ENCODE measurements at places on chromosomes 2 and 18. TPM values are rescaled to one million over a fixed set of nuclear protein-coding genes. Genes with fewer than 3 reads are reported as not detected.

Gene SFT2D3
- 6.4 TPM for total RNA-seq

GRCh38 chr18:14947482-14948162, 199.7 kb downstream of the ANKRD30B start:
- no peak for DNase-seq

- no peak for DNase-seq
Observed at GRCh38 chr18:72640557-72640956, 96.4 kb upstream of the CBLN2 start.

GRCh38 chr2:73448856-73449255, 63.2 kb downstream of the ALMS1 start:
- DNase-seq: no peak

Gene EVX2
- total RNA-seq: not detected

GRCh38 chr2:205357732-205358131, 324.6 kb upstream of the NRP2 start:
- DNase-seq: no peak

- DNase-seq: no peak
Observed at GRCh38 chr18:59941331-59941730, 41.5 kb downstream of the PMAIP1 start.

- DNase-seq: no peak
Observed at GRCh38 chr2:113809076-113809736, 52.8 kb upstream of the SLC35F5 start.

Gene PRSS56
- total RNA-seq: not detected

- DNase-seq: no peak
Observed at GRCh38 chr2:38907743-38908562, 18.3 kb downstream of the ARHGEF33 start.

Gene PAX3
- total RNA-seq: not detected

- no peak for DNase-seq
Observed at GRCh38 chr2:2188344-2188920, 142.6 kb downstream of the MYT1L start.

GRCh38 chr2:51697095-51697494, 665.2 kb upstream of the NRXN1 start:
- no peak for DNase-seq

Gene PLGLB1
- 0.35 TPM for total RNA-seq

- DNase-seq: no peak
Observed at GRCh38 chr18:25251068-25251467, 100.9 kb downstream of the ZNF521 start.

DNA sequence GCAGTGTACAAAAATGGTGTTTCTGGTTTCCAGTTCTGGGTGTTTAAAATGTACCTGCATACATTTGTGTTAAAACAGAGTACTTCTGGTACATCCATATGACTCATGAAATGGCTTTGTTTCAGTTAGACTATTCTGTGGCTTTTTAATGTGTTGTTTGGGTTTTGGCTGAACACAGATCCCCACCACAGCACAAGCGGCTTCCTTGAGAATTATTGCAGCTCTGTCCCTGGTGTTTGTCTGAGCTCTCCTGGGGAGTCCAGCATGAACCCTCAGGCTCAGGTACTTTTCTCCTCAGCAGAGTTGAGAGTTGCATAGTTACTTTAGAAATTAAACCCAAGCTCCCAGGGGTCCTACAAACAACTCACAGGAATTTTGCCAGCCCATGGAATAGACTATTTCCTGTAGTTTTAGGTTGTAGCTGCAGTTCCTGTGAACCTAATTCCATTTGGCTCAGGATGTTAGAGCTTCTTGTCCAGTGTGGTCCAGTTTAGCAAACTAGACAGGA, 64.8 kb upstream of the EML6 start:
- no peak for DNase-seq

- no peak for DNase-seq
Observed at GRCh38 chr2:137951586-137951985, 12.7 kb upstream of the HNMT start.

GRCh38 chr18:52060607-52061304, 279.2 kb upstream of the DCC start:
- DNase-seq: no peak

Gene C2orf80
- not detected for total RNA-seq

- no peak for DNase-seq
Observed at GRCh38 chr18:69838620-69839411, 108.9 kb downstream of the CD226 start.

GRCh38 chr2:101942851-101943250, 48.9 kb upstream of the IL1R2 start:
- no peak for DNase-seq

GRCh38 chr18:1252936-1253335, 348.3 kb downstream of the ADCYAP1 start:
- DNase-seq: no peak

Gene PLEK
- total RNA-seq: 2.6 TPM

DNA sequence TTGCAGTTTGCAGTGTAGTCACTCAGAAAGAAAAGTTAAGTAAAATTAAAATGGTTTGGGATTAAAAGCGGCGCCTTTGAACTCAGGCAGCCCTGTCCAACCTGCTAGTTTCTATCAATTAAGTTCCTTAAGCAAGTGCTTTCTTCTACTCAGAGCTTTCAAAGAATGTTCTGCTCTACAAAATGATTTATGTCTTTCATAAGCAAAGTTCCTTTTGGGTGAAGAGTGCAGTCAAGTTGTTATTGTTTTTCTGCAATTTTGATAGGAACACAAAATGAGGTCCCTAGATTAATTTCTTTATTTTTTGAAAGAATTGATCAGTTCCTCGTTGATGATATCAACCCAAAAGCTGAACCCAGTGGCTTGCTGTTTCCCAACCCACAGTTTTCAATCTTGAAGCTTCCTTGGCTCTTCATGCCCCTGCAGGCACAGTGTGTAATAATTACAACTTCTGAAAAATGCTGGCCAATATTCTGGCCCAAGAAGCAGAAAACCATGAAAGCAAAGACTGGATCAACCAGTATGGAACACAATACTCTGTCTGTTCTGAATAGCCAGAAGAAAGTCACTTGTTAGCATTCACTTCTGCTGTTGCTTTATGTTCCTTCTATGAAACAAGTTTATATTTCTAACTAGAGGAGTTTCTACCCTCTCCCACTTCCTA, 89.1 kb downstream of the TGIF1 start:
- no peak for DNase-seq

Gene TRIM43B
- not detected for total RNA-seq

GRCh38 chr2:234640657-234641056, 143.8 kb upstream of the ARL4C start:
- DNase-seq: no peak

DNA sequence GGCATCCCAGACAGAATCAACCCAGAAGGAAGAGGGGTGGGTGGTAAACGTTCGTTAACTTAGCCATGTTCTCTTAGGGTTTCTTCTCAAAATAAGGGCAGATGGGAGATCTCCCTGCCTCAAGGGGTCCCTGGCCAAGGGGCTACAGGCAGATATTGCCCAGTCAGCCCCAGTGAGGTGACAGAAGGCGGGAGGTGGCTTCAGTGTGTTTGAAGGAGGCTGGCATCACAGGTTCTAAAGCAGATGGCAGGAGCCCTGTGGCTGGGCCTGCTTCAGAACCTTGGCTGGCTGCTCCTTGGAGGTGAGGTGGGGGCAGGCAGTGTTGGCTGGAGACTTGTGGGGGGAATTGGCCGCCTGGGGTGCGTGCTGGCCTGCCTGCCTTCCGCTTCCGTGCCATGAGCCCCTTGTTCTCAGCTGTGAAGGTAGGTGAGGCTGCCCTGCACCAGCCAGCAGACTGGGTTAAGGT, 23.5 kb downstream of the HPCAL1 start:
- DNase-seq: no peak

Gene MRPL30
- total RNA-seq: 28.2 TPM

DNA sequence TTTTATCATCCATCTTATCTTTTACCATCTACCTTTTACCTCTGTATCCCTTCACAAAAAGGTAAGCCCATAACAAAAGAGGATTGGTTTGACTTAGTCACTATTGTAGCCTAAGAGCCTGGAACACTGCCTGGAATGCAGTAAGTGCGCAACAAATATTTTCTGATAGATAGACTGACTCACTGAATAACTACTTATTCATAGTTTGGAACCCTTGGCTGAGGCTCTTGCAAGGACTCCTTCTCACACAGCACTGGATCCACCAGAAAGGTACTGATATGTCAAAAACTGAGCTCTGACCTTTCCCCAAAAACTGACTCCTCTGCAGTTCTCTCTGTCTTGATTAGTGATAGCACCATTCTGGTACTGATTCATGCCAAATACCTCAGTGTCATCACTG, 426.7 kb downstream of the SETBP1 start:
- no peak for DNase-seq

Gene MPP4
- total RNA-seq: not detected

DNA sequence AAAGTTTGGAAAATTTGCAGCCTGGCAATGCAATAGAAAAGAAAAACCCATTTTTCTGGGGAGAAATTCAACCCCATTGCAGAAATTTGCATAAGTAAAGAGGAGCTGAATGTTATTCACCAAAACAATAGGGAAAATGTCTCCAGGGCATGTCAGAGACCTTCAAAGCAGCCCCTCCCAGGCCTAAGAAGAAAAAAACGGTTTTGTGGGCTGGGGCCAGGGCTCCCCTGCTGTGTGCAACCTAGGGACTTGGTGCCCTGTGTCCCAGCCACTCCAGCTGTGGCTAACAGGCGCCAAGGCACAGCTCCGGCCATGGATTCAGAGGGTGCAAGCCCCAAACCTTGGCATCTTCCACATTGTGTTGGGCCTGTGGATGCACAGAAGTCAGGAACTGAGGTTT, 224.5 kb downstream of the TXNL1 start:
- no peak for DNase-seq

DNA sequence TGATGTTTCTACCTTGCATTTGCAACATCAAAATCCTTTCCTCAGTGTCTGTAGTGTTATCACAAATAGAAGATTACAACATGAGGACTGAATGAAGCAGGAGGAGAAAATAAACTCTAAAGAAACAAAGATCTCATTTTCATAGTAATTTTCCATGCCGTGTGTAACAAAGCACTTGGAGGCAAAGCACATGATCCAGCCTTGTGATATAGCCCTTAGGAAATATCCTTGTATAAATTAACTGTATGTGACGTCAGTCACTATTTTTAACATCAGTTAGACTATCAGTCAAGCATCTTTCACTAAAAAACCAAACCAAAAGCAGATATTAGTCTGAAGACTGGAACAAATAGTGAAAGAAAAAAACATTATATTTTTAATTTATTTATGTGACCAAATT, 492.1 kb upstream of the CNTNAP5 start:
- no peak for DNase-seq

DNA sequence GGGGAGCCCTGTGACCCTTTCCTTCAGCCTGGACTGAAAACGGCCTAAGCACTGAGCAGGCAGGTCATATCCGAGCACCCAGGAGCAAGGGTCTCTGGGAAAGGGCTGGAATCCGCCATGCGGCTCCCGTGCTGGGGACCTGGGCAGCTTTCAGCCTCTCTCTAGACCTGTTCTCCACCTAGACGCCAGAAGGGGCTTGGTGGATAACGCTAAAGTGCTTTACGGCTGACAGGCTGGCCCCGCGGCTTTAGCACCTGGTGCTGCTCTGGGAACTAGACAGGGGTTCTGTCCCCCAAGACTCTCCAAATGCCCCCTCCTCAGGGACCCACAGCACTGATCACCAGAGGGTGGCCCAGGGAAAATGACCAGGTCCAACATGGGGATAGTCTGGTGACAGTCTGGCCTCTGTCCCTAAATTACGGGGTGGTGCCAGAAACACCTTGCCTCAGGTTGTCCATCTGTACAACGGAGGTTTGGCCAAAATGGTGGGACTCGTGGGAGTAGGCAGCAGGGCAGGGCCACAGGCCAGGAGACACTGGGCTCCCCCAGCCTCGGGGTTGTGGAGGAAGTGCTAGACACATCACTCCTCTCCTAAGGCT, 13.0 kb downstream of the SDC1 start:
- DNase-seq: no peak

Gene MAPRE2
- total RNA-seq: 41.7 TPM

GRCh38 chr18:63480476-63480875, 3.7 kb downstream of the SERPINB5 start:
- DNase-seq: no peak

DNA sequence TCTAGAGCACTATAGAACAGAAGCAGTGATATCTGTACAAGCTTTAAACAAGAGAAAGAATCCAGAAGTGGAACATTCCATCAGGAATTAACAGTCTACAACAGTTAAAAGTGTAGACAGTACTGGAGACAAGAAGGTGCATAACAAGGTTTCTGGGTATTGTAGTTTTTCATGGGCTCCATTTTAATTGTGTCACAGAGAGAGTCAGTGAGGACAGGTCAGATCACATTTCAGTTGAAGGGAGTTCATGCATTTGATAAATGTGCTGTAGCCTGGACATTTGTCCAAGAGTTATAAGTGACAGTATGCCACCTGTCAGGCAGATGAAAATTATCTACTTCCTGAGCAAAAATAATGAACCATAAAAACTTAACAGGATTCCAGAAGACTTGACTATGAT, 328.6 kb downstream of the CNTNAP5 start:
- no peak for DNase-seq

DNA sequence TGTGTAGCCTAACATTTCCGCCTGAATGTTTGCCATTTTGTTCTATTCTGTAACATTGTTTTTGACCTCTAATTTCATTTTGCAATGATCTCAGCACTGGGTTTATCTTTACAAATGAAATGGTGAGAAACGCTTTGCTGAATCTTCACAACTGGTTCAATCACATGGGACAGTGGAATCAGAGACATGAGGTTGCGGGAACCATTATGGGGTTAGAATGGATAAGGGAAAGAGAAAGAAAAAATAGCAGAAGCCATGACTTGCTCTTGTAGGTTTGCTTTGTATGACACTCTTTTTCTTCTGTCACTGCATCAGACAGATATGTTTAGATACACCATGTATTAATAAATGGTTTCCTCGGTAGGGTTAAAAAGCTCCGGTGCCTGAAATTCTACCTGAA, 114.3 kb upstream of the PELI1 start:
- no peak for DNase-seq

Gene CCL20
- 105 TPM for total RNA-seq

DNA sequence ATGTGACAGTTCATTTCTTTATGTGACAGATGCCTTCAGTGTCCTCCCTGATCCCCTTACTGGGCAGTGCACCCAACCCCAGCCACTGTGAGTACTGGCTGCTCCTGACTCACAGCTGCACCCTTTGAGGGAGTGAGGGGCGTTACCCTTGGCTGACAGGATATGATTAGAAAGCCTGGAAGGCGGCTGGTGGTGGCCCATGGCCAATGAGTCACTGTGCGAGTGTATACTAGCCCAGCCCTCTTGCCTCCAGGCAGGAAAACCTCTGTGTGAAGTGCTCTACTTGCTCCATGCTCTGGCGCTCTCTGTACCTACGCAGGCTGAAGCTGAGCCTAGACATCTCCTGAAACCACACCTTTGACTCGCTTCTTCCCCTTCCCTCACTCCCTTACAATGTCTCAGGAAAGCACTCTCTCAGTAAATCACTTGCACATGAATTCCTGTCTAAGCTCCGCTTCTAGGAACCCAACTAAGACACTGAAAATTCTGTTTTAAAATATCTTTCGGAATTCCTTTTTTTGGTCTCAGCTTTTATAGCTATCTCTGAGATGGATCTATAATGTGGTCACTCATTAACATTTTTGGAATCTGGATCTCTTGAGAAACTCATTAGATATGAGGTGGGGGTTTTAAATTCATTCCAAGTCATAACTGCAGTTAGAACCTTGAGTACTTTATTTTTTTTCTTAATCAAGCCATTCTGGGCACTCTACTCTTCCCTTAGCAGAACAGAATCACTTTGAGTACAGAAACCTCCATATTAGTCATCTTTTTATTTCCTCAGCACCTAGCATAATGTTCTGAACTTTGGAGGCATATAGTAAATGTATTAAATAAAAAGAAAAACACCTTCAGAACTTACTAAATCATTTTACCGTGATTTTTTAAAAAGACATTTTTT, 25.3 kb upstream of the STAM2 start:
- DNase-seq: no peak
